ENCODE measurements at places on chromosomes 7 and 10.

- no peak for DNase-seq
Observed at GRCh38 chr7:100128637-100128963, 1.8 kb downstream of the MBLAC1 start.

GRCh38 chr10:118564652-118565051, 30.8 kb downstream of the PRLHR start:
- DNase-seq: no peak

- peak; percentile 64 for DNase-seq
Observed at GRCh38 chr7:70829221-70830059, 302.5 kb upstream of the GALNT17 start.

DNA sequence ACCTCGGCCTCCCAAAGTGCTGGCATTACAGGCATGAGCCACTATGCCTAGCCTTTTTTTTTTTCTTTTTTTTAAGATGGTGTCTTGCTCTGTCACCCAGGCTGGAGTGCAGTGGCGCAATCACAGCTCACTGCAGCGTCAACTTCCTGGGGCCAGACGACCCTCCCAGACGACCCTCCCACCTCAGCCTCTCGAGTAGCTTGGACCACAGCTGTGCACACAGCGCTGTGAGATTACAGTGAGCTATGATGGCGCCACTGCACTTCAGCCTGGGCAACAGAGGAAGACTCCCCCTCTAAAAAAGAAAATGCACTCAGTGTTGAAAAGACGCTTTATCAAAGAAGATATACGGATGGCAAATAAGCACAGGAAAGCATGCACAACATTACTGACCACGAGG, 16.5 kb upstream of the WIPI2 start:
- DNase-seq: no peak

DNA sequence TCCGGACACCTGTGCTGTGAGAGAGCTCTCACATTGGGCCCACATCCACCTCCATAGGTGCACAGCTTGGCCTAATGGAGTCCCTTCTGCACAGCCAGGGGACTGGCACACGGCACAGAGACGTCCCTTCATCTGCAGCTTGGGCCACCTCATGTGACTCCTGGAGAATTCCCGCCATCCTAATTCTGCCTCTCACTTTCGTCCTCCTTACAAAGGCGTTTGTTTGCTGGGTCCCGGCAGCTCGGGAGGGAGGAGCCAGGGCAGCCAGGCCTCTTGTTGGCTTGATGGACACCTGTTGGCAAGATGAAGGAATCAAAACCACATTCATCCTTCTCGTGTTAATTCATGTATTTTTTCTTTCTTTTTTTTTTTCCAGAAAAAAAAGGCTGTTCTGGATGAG, 30.7 kb upstream of the TTYH3 start:
- no peak for DNase-seq

- no peak for DNase-seq
Observed at GRCh38 chr7:94183891-94184290, 179.7 kb upstream of the BET1 start.

DNA sequence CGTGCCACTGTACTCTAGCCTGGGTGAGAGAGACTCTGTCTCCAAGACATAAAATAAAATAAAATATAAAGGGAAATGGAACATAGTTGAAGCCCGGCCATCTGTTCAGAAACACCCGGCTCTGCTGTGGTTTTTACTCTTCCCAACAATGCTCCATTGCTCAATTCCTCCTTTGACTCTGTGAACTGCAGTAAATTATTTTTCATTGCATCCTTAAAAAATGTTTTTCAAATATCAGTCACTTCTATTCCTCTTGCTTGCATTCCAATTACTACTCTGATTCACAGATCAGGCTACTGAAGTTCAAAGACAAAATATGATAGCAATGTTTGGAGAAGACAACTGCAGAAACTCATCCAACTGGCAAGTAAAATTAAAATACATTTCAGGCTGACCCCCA, 983.0 kb downstream of the SORCS1 start:
- DNase-seq: no peak

GRCh38 chr10:131110241-131110783, 201.2 kb downstream of the TCERG1L start:
- no peak for DNase-seq

- DNase-seq: no peak
Observed at GRCh38 chr7:132154695-132155471, 421.4 kb downstream of the PLXNA4 start.

DNA sequence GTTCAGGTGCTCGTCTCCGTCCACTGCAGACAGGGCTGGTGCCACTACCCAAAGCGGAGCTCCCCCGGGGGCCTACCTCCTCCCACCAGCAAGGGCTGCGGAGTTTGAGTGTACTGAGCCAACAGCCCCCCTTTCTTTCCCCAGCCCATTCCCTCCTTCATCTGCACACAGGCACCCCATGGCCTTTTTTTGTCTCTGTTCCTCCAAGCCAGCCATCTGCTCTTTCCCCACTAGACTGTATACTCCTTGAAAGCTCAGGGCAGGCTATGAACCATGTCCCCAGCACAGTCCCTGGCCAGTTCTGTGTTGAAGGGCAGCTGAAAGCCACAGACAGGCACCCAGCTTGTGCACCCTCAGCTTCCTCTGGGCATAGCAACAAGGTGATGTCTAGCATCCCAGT, 99.4 kb downstream of the ZMIZ1 start:
- no peak for DNase-seq

DNA sequence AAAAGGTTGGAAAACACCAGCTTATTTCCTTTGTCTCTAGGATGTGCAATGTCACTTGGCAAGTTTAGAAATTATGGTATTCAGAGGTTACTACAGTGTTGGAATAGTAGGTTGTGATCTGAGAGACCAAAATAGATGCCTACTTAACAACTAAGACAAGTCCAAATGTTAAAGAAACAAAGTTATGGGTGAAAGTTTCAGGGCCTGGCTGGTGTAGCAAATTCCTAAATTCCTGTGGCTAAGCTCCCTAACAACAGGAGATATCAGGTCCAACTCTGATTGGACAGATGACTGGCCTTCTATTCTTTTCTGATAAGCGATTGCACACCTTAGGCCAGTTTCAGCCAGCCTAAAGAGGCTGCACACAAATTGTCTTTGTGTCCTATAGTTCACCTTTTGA, 873.5 kb downstream of the REEP3 start:
- DNase-seq: no peak

GRCh38 chr7:96224685-96225084, 97.2 kb downstream of the SLC25A13 start:
- peak; percentile 2 for DNase-seq

GRCh38 chr7:21359163-21359562, 68.7 kb upstream of the SP4 start:
- no peak for DNase-seq

- DNase-seq: peak; percentile 76
Observed at GRCh38 chr7:2670720-2671391, 17.1 kb upstream of the AMZ1 start.

DNA sequence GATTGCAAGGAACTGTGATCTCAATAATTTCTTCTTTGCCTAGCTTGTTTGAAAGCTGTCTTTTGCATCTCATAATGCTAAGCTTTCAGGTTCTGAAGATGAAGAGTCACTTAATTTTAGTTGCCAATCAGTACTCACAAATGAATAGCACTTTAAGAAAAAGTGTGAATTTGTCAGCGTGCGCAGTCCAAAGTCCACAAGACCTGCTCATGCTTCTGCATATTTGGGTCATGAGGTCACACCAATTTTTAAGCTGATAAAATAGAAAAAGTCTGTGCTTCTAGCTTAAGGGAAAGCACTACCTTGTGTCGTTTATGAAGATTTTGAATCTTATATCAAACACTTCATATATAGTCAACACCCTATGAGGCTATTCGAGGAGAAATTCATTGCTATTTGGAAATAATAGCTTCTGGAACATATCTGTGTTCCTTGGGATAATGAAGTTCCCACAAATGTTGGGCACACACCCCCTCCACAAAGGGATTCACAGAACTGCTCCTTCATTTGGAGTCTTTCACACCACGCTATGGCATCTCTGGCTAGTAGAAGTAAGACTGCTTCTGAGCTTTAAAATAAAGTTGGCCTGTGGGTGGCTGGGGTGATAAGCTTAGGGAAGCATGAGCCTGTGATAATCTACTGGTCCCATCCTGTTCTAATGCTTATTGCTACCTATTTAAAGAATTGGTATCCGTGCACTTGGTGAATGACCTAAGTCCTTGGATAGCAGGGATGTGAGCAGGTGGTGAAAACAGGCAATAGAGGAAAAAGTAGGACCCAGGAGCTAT, 33.3 kb downstream of the A1CF start:
- no peak for DNase-seq

GRCh38 chr7:97623333-97623732, 108.6 kb upstream of the TAC1 start:
- DNase-seq: no peak

DNA sequence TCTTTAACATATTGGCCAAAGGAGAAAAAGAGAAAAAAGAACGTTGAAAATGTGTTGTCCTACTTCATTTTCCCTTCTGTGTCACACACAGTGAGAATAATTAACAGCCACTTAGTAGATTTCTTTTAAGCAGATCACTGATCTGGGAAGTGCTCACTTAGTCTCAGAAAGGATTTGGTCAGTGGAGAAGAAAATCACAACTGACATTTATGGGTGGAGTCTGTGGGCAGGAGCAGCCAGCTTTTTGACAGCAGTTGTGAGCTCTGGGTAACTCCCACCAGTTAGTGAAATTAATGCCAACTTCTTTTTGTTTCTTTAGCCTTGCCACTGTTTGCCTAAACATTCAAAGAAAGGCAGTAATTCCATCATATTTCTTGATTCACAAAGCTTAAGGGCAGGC, 49.7 kb downstream of the CDK14 start:
- no peak for DNase-seq
